ENCODE measurements at places on chromosomes 13 and 19.

DNA sequence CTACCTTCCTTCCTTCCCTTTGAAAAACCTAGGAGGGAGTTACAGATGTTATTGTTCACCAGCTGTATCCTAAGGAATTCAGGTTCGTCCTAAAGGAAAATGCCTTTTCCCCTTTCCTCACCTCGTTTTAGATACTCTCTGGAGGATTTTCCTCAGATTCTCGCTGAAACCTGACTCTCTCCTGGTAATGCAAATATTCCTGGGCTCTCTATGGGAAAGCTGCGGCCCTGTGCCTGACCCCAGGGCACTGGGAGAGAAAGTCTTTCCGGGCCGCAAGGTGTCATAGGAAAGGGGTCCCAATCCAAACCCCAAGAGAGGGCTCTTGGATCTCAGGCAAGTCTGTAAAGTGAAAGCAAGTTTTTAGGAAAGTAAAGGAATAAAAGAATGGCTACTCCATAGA, 13.1 kb upstream of the OR1M1 start:
- DNase-seq, result no peak

DNA sequence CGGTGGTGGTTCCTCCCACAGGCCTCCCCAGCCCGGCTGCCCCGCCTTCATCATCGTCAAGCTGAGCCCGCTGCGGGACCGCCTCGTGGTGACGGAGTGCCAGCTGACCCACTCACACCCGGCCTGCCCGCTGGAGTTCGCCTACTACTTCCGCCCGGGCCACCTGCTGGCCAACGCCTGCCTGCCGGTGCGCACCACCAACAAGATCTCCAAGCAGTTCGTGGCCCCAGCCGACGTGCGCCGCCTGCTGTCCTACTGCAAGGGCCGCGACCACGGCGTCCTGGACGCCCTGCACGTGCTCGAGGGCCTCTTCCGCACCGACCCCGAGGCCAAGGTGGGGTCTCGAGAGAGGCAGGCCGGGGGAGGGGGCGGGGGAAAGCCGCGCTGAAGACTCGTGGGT, 12.0 kb downstream of the ZSWIM9 start:
- DNase-seq, result no peak

DNA sequence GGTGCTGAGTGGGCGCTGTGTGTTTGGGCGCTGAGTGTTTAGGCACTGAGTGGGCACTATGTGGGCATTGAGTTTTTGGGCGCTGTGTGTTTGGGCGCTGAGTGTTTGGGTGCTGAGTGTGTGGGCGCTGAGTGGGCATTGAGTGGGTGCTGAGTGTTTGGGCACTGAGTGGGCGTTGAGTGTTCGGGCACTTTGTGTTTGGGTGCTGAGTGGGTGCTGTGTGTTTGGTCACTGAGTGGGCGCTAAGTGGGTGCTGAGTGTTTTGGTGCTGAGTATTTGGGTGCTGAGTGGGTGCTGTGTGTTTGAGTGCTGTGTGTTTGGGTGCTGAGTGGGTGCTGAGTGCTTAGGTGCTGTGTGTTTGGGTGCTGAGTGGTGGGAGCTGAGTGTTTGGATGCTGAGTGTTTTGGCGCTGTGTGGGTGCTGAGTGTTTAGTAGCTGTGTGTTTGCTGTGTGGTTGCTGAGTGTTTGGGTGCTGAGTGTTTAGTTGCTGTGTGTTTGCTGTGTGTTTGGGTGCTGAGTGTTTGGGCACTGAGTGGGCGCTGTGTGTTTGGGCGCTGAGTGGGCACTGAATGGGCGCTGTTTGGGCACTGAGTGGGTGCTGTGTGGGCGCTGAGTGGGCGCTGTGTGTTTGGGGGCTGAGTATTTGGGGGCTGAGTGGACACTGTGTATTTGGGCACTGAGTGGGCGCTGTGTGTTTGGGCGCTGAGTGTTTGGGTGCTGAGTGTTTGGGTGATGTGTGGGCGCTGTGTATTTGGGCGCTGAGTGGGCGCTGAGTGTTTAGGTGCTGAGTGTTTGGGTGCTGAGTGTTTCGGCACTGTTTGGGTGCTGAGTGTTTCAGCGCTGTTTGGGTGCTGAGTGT, 47.2 kb upstream of the F7 start:
- no peak for DNase-seq

DNA sequence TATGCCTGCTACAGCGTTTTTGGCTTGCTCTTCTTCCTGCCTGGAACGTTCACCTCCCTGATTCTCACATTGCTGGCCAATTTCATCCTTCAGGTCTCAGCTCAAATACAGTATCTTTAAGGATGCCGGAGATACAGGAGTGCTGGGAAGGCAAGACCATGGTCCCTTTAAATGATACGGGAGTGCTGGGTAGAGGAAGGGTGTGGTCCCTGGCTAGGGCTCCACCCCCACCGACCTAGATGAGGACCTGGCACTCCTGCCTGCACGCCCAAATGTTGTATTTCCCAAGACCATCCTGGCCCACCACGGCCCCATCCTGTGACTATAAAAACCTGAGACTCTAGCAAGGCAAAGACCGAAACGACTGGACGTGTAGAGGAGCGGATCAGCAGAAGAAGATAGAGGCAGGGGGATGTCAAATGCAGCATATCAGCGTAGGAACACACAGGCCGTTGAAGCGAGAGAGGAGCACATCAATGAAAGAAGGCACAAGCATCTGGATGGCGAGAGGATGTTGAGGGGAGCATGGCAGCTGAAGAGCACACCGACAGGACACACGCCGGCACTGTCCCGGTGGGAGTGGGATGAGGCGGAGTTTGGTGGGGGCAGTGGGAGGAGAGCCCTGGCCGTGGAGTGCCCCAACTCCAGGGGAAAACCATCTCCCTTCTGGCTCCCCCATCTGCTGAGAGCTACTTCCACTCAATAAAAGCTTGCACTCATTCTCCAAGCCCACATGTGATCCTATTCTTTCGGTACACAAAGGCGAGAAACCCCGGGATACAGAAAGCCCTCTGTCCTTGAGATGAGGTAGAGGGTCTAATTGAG, 74.0 kb downstream of the PCDH9 start:
- DNase-seq, result no peak

DNA sequence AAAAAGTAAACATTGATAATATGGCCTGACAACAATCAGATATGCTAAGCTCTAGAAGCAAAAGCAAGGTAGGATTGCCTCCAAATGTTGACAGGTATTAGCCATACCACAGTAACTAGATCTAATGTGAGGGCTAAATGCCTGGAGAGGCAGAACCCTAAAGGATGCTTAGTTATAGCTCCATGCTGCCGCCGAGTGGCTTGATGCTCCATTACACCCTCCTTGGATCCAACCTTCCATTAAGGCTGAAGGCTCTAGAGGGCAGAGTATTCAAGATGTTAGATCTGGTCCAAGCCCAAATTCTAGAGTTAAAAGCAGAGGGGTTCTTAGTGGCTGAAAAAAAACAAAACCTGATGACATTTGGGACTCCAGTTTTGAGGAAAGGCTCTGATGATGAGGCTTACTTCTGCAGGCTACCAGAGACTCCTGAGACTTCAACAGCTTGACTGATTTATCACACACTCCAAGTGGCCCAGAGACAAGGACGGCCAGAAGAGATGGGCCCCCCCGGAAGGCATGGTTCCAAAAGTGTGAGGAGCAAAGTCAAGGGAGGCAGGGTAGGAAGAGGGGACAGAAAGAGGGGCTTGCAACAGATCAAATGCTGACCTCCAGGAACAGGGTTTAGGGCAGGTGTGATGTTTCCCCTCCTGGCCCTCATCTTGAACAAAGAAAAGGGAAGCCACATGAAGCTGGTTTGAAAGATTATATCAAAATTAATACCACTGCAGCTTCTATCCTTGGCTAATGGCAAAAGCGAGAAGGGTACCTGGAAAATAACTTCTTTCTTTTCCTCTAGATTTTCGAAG, 21.9 kb upstream of the CPB2 start:
- peak; percentile 60 for DNase-seq

- DNase-seq, result no peak
Observed at GRCh38 chr13:20360835-20361412, 128.8 kb upstream of the GJB6 start.

Data from activated T-cell treated with anti-CD3 and anti-CD28 coated beads for 1 hour (primary cell).